CD4-positive, alpha-beta T cell treated with Interleukin-12 subunit alpha and Interleukin-12 subunit beta, for 1 hour (primary cell): ENCODE measurements at places on chromosomes 2 and 18.
A peak's percentile ranks its signal among the peaks of the same experiment; 100 is the strongest.

- DNase-seq = no peak
Measured at GRCh38 chr2:30871440-30871839, 64.2 kb upstream of the CAPN13 start.

DNA sequence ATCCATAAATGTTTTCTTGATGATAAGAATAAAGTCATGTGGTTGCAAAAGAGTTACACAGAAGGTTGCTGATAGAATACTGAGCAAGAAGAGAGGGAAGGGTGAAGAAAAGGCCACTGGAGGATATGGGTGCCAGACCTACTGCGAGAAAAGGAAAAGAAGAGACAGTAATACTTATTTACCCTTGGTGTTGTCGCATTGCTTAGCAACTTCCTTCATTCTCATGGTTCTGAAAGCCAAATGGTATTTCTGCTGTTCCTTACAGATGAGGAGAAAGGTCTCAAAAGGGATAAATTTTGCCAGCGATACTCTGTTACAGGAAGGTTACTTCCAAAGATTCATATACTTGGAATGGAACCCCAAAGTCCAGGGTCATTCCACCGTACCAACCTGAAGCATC lies 62.5 kb downstream of the LHCGR start:
- no peak for DNase-seq

DNA sequence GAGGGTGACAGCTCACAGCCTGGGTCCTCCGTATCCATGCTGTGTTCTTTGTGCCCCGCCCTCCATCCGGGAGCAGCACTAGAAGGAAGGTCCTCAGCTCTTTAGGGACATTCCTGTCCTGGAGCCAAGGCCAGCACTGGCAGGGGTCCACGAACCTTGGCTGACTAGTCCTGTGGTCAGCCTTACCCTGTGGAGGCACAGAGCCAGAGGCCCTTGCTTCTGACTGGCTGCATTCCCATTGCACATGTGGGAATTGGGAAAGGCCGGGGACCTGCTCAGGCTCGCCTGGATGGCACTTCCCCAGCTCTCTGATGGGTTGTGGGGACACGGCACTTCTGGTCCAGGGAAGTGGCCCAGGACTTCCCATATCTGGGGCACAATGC lies 24.9 kb upstream of the RHOB start:
- DNase-seq = no peak

DNA sequence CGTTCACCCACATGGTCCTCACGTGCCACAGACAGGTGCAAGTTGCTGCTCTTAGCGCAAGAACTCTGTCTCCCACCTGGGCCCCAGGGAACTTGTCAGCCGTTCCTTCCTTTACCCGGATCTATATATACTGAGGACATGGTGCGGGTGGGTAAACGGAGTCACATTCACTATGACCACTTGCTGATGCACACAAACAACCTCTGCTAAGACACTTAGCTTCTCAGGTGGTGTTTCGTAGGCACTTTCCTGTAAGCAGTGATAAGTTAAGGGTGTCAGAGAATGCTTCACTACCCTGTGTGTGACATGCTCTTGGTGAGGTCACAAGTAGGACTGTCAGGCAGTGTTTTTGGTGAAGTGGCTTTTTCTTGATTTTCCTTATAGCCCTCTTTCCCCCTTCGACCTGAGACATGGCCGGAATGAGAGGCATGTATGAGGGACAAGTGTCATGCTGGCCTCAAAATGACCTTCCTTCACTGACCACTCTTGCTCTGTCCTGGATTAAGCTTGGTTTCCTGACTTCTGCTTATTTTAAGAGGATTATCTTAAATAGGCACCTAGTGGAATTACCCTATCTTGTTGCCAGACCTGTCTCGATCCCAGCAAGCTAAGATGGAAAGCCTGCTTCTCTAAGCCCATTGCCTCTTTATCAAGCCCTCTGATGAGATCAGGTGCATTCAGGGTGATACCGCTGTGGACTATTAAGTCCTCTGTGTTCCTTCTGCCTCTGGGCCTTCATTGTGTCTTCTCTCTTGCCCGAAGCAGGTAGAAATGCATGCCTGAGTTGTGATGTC lies 97.1 kb upstream of the CELF4 start:
- no peak for DNase-seq

DNA sequence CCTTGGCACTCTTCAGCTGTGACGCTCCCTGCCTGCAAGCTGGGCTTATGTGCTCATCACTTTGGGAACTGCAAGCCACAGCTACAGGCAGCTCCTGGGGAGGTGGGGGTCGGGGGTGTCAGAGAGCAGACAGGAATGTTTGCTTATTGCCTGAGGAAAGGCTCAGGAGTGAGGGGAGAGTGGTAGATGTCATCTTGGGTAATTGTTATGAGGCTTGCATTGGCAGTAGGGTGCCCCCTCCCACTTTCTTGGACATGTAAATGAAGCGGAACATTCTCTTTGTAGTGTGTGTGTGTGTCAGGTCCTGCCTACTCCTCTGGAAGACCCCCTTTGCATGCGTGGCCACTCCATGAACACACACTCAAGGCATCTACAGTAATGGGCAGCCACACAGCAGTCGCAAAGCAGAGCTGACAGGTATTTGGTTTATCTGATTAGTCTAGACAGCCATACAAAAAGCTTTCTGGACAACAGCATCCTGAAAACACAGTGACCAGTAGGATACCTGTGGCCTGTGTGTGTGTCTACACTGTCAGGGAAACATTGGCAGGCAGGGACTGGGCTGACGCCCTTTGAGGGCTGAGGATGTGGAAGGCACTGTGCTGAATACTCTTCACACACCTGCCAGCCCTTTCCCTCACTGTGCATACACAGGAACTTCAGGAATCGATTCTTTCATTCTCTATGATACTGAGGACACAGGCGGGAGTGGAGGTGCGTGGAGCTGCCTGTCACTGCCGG lies 17.1 kb upstream of the MC2R start:
- DNase-seq = no peak

- peak; percentile 8 for DNase-seq
Measured at GRCh38 chr2:227411320-227411989, 23.7 kb upstream of the SCYGR1 start.

DNA sequence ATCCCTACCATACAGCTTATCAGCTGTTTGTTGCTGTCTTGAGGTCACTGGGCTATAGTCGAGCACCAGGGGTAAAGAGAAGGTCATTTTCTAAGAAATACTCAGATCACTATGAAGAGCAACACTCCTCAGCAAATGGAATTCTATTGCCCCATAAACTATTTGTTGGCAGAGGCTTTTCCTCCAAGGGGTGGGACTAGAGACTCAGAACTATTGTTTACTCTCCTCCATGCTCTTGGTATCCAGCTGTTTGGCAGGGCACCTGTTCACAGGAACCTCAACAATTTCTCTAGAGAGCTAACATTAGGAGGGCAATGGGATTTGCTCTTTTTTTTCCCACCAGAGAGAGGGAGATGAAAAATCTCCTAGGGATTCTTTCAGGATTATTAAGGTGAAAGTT lies 249.1 kb upstream of the SPRED2 start:
- DNase-seq = no peak
